ENCODE measurements at places on chromosomes 4 and X.
A peak's percentile ranks its signal among the peaks of the same experiment; 100 is the strongest.

DNA sequence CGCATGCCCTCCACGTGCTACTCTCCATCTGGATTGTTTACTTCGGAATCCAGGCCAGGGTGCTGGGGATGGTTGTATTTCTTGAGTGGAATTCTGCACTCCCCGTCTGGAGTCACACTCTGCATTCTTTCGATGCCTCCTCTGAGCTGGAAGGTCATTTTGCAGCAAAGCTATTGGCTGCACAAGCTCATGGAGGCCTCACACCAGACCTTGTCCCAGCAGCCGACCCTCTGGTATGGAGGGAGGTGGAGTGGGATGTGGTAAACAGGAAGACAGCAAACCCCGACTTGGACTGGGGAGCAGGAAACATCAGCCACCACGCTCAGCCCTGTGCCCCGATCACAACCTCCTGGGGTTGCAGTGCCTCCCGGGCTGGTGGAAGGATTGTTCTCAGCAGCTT is 225.3 kb upstream of the LNX1 start:
- H3K27ac ChIP-seq: no peak overlapping the region
- H3K36me3 ChIP-seq: no peaks in the 10 kb centered on the region
- H3K4me3 ChIP-seq: no peak overlapping the region
- no peaks in the 10 kb centered on the region for H3K27me3 ChIP-seq
- DNase-seq: no peak

DNA sequence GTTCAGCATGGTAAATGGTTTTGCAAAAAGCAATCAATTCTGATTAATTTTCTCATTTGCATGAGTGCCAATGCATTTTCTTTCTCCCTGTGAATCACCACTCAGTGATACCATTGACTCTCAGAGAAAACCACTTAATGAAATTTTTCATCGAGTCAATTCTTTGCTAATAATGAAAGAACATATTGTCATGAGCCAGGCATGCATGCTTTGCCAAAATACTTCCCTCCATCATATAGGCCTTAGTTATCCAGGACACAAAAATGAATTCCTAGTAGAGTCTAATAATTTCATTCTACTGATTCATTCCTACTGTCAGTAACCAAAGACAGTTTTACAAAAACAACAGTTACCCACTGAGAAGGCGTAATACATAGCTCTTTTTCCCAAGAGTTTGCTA is 680.0 kb downstream of the TRIML1 start:
- H3K4me1 ChIP-seq: peaks cover 3% of the 10 kb centered on the region
- H3K27ac ChIP-seq: no peak overlapping the region
- no peaks in the 10 kb centered on the region for H3K27me3 ChIP-seq
- H3K4me3 ChIP-seq: no peak overlapping the region
- no peaks in the 10 kb centered on the region for H3K36me3 ChIP-seq
- no peak for DNase-seq

- H3K36me3 ChIP-seq: no peaks in the 10 kb centered on the region
- H3K4me1 ChIP-seq: no peaks in the 10 kb centered on the region
- no peaks in the 10 kb centered on the region for H3K27me3 ChIP-seq
These were observed 9.4 kb downstream of the UVSSA start for GRCh38 chr4:1356181-1356998.

GRCh38 chr4:124415146-124415545 is 297.4 kb downstream of the ANKRD50 start:
- H3K36me3 ChIP-seq: no peaks in the 10 kb centered on the region
- no peaks in the 10 kb centered on the region for H3K27me3 ChIP-seq
- no peak overlapping the region for H3K4me3 ChIP-seq
- no peaks in the 10 kb centered on the region for H3K4me1 ChIP-seq
- H3K27ac ChIP-seq: no peak overlapping the region

DNA sequence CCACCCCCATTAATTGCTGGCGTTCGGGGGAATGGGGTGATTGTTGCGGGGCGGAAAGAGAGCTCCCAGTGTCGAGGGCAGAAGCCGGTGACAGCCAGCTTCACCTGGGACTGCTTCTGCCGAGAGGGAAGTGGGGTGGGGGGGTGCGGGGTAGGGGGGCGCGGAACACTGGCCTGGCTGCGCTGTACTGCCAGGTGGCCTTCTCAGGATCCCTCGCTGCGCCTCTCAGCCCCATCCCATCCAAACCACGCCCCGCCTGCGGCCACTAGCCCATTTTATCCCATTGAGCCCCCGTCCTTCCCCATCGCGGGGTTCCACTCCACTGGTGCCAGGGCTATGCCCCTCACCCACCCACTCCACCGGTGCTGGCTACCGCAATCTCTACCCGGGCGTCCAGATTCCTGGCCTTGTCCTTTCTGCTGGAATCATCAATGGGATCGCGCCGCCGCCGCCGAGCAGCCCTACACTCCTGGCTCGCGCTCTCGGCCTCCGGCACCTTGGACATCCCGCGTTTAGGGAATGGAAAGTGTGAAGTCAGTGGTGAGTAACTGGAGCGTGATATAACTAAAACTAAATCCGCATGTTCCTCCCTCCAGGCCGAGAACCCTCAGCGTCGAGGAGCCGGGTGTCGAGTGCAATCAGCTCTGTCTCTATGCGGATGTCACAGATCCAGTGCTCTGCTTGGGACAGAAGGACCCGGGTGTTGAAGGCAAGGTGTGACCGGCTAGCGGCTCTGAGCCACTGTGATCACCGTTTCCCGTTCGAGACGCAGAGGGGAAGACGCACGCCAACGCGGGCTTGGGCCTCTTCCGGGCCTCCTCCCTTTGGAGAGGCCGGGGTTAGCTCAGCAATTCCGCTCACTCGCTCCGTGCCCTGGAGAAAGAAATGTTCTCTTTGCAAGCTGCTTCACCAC is 20.5 kb downstream of the NKX3-2 start:
- no peaks in the 10 kb centered on the region for H3K4me1 ChIP-seq
- peak overlapping the region; percentile 56 for H3K4me3 ChIP-seq
- H3K27ac ChIP-seq: no peak overlapping the region
- H3K27me3 ChIP-seq: peaks cover 67% of the 10 kb centered on the region
- no peaks in the 10 kb centered on the region for H3K36me3 ChIP-seq

DNA sequence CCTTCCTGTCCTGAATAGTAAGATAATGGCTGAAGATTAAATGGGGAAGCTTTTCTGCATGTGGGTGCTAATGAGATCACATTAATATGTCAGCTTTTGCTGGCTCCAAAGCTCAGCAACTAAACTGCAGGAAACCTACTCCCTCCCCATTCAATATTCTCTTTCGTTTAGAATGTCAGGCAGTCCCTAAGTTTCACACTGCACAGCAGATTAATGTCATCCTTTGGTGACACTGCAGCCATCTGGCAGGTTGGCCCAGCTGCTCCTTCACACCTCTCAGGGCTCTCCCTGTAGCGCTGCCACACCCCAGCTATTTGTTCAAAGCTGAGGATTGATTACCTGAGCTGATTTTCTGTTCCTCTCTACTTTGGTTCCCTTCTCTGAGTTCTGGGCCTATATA is 110.5 kb downstream of the KDR start:
- no peak overlapping the region for H3K27ac ChIP-seq
- no peaks in the 10 kb centered on the region for H3K4me1 ChIP-seq
- H3K36me3 ChIP-seq: no peaks in the 10 kb centered on the region
- peak; percentile 70 for DNase-seq

DNA sequence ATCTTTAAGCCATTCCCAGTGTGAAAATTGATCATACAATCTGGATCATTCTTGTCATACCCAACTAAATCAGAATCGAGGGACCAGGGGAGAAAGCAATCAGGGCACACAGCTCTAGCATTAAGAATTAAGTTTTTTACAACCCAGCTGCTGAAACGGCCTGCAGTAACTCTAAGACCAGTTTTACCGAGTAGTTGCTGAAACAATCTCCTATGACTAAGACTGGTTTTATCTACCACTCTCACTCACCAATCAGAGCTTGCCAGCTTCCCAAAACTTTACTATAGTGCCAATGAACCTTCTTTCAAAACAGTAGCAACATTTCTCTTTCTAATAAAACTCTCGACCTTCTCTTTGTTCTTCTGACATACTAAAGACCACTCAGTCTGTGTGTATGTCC is 2.8 kb upstream of the SAP30 start:
- H3K4me3 ChIP-seq: no peak overlapping the region
- no peak for DNase-seq
- no peaks in the 10 kb centered on the region for H3K4me1 ChIP-seq
- no peak overlapping the region for H3K27ac ChIP-seq

DNA sequence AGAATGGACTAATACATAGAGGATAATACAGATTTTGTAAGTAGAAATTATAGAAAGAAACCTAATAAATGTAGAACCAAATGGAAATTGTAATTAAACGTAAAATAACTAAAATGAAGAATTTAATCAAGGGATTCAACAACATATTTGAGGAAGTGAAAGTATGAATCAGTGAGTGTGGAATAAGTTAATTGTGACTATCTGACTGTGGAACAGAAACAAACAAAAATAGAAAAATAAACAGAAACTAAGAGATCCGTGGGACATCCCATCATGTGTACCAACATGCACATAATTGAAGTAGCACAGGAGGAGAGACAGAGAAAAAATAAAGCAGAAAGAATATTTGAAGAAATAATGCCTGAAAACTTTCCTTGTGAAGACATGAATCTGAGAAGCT is 208.6 kb upstream of the TACR3 start:
- H3K36me3 ChIP-seq: no peaks in the 10 kb centered on the region
- H3K27ac ChIP-seq: no peak overlapping the region
- no peaks in the 10 kb centered on the region for H3K27me3 ChIP-seq
- H3K4me1 ChIP-seq: no peaks in the 10 kb centered on the region

GRCh38 chrX:42732506-42732905 is 45.5 kb downstream of the PPP1R2C start:
- no peaks in the 10 kb centered on the region for H3K4me1 ChIP-seq
- no peak overlapping the region for H3K27ac ChIP-seq
- DNase-seq: no peak
- H3K27me3 ChIP-seq: no peaks in the 10 kb centered on the region
- H3K36me3 ChIP-seq: no peaks in the 10 kb centered on the region

GRCh38 chrX:54320067-54320466 is 37.8 kb downstream of the WNK3 start:
- H3K27me3 ChIP-seq: no peaks in the 10 kb centered on the region
- no peaks in the 10 kb centered on the region for H3K36me3 ChIP-seq
- no peak for DNase-seq
- H3K4me1 ChIP-seq: no peaks in the 10 kb centered on the region
- H3K27ac ChIP-seq: no peak overlapping the region

DNA sequence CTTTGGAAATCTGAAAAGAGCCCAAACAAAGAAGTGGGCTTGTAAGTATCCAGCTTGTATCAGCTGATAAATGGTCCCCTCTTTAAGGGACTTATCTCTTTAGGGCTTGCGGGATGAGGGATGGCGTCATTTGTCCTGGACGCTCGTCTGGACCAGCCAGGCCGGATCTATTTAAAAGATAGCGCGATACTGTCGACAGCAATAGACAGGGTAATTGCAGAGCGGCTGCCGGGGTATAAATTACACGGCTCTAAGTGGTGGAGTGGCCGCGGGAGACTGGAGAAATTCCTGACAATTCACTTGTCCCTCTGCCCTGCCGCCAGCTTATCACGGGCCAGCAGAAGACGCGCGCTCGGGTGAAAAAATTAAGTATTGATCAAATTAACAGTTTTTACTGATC is 90.7 kb downstream of the FAM53A start:
- H3K36me3 ChIP-seq: no peaks in the 10 kb centered on the region
- no peak overlapping the region for H3K27ac ChIP-seq
- no peaks in the 10 kb centered on the region for H3K27me3 ChIP-seq

DNA sequence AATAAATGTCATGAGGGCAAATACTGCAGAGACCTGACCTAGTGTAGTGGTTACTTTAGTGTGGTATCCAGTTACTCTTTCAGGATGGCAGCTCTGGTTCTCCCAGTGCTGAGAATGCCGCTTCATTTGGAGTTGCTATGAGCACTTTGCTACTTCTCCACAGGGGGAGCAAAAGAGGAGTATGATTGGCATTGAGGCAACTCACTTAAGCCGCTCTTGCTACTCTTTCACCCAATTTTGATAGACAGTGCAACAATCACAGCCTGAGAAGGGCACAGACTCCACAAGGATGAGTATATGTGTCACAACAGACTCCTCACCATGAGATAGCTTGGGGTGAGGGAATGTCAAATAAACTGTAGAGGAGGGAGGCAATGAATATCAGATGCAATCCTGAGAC is 81.2 kb downstream of the NPY1R start:
- no peaks in the 10 kb centered on the region for H3K36me3 ChIP-seq
- H3K4me3 ChIP-seq: no peak overlapping the region
- peak; percentile 55 for DNase-seq
- H3K27me3 ChIP-seq: no peaks in the 10 kb centered on the region
- H3K27ac ChIP-seq: no peak overlapping the region

- no peaks in the 10 kb centered on the region for H3K27me3 ChIP-seq
- no peak overlapping the region for H3K27ac ChIP-seq
- H3K4me3 ChIP-seq: no peak overlapping the region
- peak; percentile 36 for DNase-seq
- no peaks in the 10 kb centered on the region for H3K4me1 ChIP-seq
- no peaks in the 10 kb centered on the region for H3K36me3 ChIP-seq
These were observed 543.0 kb downstream of the SPRY1 start for GRCh38 chr4:123939621-123940020.

GRCh38 chrX:136627409-136627808 is 20.5 kb upstream of the CD40LG start:
- no peak overlapping the region for H3K4me3 ChIP-seq
- no peaks in the 10 kb centered on the region for H3K36me3 ChIP-seq
- H3K4me1 ChIP-seq: no peaks in the 10 kb centered on the region
- DNase-seq: no peak
- H3K27ac ChIP-seq: no peak overlapping the region
- no peaks in the 10 kb centered on the region for H3K27me3 ChIP-seq

DNA sequence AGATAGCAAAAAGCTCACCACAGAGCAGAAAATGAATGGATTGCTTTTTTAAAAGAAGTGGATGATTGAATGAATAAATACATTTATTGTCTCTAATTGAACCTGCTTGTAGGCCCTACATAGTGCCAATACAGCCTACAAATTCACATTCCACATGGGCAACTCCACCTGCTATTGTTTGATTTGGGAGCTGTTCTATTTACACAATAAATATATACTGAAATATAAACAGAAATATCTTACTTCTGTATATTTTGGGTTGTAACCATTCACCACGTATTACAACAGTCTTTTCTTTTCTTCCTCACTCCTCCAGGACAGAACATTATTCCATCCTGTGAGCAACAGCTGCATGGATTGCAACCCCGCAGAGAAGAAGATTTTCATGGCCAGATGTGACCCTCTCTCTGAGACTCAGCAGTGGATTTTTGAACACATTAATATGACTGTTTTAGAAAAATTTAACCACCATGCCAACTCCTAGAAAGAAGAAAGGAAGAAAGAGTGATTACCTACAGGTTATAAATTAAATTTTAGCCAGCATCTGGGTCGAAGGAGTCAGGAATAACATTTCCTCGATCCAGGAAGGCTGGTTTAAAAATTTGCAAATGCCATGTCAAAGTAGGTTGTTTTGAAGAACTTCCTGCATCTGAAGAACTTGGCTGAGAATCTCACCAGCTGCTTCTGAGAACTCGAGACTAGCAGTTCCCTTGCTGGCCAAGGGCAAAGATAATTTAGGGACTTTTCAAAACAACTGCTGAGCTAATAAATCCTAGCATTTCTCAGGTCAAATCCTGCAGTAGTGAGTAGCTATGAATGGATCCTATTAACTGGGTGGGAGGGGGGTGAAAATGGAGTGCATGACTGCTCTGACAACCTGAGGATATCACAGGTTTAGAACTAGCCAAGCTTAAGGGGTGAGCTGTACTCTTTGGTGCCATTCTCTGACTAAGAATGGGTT is 128.7 kb upstream of the GALNT7 start:
- H3K36me3 ChIP-seq: no peaks in the 10 kb centered on the region
- no peaks in the 10 kb centered on the region for H3K27me3 ChIP-seq
- peak overlapping the region; percentile 36 for H3K27ac ChIP-seq
- H3K4me1 ChIP-seq: no peaks in the 10 kb centered on the region

All from mesendoderm (in vitro differentiated cells).